ENCODE measurements at places on chromosomes 2 and 18.

- no peak for DNase-seq
These were observed 24.9 kb upstream of the RHOB start for GRCh38 chr2:20421988-20422370.

DNA sequence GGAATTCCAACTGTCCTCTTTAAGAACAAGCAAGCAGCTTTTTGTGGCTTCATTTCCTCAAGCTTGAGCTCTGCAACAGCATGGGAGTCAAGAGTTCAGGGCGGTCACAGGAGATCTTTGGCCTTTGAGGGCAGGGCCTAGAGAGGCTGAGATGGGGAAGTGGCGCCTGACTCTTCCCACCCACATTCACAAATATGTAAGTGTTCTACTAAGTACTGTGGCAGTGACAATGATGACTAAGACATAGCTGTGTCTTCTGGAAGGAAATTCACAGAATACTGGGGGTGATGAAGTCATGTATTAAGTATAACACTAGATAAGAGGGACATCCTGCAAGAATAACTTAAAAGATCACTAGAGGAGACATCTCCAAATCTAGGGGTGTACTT lies 15.0 kb downstream of the RND3 start:
- DNase-seq: no peak

- DNase-seq: no peak
These were observed 705 bp downstream of the YES1 start for GRCh38 chr18:811182-811891.

DNA sequence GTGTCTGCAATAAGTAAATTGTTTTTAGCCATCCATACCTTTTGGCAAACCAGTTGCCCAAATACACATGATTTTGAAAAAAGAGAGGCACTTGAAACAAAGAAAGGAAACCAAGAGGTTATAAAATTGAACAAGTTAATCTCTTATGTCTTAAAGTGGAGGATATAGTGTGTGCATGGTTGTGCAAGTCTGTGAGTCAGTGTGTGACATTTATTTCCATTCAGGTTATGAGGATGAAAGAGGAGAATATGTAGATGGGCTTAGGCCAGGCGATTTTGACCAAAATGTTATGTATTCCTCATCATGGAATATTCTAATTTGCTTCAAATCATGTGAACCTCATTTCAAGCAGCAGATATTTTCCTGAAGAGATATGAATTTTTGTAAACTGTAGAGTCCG lies 123.3 kb downstream of the SETBP1 start:
- DNase-seq: no peak

All from DMS 273 treated with DMSO at 0.1 percent for 48 hours (cell line).